ENCODE measurements at places on chromosomes 4 and X. TPM values are rescaled to one million over a fixed set of nuclear protein-coding genes. Genes with fewer than 3 reads are reported as not detected.
A peak's percentile ranks its signal among the peaks of the same experiment; 100 is the strongest.

The TBC1D9 gene
- 15.3 TPM for total RNA-seq

The MAGEA9B gene
- total RNA-seq, result not detected

The TLR8 gene
- total RNA-seq, result not detected

The GYG2 gene
- 5.2 TPM for total RNA-seq

The SH3D19 gene
- total RNA-seq, result 13.7 TPM

The MCTS1 gene
- total RNA-seq, result 228 TPM

The PRRG1 gene
- total RNA-seq, result 18.4 TPM

The H2BW1 gene
- total RNA-seq, result not detected

The SMIM10L2A gene
- 0.07 TPM for total RNA-seq

- no peak for DNase-seq
Measured at GRCh38 chr4:123127218-123127617, 204.8 kb upstream of the NUDT6 start.

GRCh38 chr4:25811841-25812240, 50.9 kb downstream of the SEL1L3 start:
- DNase-seq, result no peak

DNA sequence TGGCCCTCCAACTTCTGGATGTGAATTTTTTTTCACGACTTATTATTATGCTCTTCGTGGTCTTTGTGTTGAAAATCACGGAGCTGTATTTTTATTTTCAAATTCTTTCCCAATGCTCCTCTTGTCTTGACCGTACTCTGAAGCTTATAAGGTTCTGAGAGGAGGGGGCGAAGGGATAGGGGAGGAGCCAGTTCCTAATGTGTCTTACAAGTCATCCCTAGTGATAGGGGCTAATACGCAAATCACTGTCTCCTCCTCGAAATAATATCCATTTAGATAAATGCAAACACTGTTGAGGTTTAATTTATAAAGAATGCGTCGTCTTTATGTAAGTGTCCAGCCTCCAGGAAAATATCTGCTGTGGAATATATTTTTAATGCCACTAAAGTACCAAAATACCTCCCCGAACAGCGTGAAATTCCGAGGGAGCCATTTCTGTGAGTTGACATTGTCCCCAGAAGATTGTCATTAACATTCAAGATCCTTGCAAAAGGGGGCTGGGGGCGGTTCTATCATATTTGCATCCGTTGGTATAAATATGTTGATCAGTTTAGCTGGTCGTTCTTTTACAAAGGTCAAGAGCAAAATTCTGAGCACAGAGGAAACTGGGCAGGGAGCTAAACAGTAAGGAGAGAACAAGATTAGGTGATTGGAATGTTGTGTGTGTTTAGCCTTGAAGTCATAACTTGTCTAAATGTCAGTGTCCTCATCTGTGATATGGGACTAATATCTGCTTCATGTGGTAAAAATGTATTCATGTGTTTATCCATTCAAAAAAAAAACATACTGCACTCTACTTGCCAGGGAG, 3.7 kb upstream of the FAT1 start:
- no peak for DNase-seq

- DNase-seq, result no peak
Measured at GRCh38 chr4:23750125-23750524, 139.7 kb downstream of the PPARGC1A start.

GRCh38 chrX:22116605-22117546, 84.8 kb downstream of the PHEX start:
- DNase-seq, result no peak

GRCh38 chrX:49220100-49220499, 13.0 kb downstream of the CACNA1F start:
- no peak for DNase-seq

DNA sequence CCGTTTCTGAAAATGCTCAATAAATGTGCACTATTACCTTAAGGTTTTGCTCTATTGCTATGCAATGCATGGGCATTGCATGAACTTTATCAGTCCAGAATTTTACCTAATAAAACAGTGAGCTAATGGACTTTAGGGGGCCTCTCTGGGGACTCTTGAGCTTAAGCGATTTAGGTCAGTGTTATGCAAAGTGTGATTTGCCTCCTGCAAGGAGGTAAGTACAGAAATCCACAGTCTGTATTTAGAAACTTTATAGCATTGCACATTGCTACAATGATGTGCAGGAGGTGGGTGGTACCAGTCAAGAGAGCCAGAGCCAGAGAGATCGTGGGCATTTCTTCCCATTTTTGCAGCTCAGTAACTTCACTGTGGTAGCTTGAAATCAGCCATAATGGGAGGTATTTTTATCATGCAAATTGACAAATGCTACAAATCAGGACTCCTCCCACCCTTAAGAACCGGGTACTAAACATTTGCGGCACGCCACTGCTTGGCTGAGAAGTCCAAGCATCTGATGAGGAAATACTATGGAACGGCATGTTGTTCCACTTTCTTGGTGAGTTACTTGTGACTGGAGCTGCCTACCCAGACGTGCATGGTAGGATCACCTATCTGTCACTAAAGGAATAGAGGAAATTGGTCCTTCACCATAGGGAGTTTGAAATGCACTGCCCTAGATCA, 174.6 kb upstream of the PGRMC2 start:
- DNase-seq, result no peak

DNA sequence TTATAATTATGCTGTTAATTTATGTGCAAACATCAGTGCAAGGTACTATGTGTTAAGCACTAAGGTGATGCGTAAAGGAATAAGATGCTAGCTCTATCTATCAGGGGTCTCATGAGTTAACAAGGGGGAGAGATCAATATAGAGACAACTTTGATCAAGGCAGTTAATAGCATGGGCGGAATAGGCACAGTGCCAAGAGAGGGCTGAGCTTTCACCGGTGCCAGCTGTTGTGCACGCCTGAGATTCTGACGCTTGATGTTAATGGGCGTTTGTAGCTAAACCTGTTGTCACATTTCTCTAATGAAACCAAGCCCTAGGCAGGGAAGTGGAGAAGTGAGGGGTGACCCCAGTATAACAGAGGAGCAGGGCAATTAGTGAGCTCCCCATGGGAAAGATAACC, 86.0 kb upstream of the NMU start:
- no peak for DNase-seq

GRCh38 chr4:79611026-79611425, 203.0 kb upstream of the GK2 start:
- DNase-seq, result no peak

- DNase-seq, result no peak
Measured at GRCh38 chrX:42515939-42516338, 262.0 kb downstream of the PPP1R2C start.

- DNase-seq, result peak; percentile 30
Measured at GRCh38 chrX:118698516-118699170, 28.8 kb upstream of the IL13RA1 start.

DNA sequence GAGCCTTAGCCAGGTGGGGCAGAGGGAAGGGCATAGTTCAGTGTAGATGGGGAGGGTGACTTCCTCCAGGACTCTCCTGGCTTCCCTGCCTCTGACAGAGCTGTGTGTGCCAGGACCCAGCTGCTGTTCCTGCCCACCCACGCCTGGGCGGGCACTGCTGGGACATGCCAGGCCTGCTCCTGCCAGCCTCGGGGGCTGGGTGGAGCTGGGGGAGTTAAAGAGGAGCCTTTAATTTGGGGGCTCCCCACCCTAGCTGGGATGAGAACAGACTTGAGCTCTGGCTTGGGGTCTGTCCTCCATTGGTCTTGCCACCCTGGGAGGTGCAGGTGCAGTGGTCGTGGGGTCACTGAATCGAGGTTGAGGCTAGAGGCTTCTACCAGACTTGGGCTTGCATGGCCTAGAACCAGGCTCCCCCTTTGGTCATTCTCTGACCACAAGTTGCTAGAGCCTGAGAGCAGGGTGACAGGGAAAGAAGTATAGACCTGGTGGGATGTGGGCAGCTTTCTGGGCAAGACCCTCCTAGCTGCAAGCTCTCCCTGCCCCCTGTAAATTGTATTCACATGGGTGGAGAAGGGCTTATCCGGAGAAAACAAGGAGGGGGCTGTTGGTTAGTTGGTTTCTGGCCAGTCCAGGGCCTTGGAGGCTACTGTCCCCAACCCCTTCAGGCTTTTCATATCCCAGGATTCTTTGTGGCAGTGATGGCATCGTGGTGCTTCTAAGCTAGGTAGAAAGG, 5.7 kb downstream of the EFNB1 start:
- DNase-seq, result no peak

- no peak for DNase-seq
Measured at GRCh38 chrX:71111921-71112431, 599 bp upstream of the IL2RG start.

- DNase-seq, result no peak
Measured at GRCh38 chrX:115589419-115589818, 28.4 kb downstream of the PLS3 start.

GRCh38 chr4:185183622-185184281, 20.0 kb downstream of the CFAP97 start:
- DNase-seq, result peak; percentile 75
